Activated CD4-positive, alpha-beta T cell treated with anti-CD3 and anti-CD28 coated beads, Interleukin-2, Interleukin-6, amounts not matched to agents 100 ng/mL and 50 ng/mL, durations not matched to agents 16 hours and 8 hours (primary cell): ENCODE measurements at places on chromosomes 1 and 21.
A peak's percentile ranks its signal among the peaks of the same experiment; 100 is the strongest.

- DNase-seq, result no peak
These were observed 10.5 kb upstream of the RNF223 start for GRCh38 chr1:1084372-1085170.

- no peak for DNase-seq
These were observed 97.4 kb downstream of the PRDM2 start for GRCh38 chr1:13797397-13797796.

GRCh38 chr1:152479792-152480595 lies 30.6 kb upstream of the LCE5A start:
- DNase-seq, result peak; percentile 73

DNA sequence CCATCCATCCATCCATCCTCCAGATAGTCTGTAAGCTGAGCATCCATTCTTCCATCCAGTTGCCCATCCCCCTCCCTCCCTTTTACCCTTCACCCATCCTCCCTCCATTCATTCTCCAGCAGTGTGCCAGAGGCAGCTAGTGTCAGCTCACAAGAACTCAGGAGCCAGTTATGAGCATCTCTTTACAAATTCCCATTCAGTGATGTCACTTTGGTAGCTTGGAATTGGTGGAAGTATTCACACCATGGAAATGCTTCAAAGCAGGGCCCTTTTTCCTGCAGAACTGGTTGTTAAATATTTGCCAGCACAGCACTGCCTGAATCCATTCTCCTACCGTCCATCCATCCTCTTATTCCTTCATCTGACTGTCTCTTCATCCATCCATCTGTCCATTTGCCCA lies 72.5 kb downstream of the ARHGEF10L start:
- no peak for DNase-seq

GRCh38 chr1:113456967-113457366 lies 66.7 kb downstream of the MAGI3 start:
- no peak for DNase-seq

DNA sequence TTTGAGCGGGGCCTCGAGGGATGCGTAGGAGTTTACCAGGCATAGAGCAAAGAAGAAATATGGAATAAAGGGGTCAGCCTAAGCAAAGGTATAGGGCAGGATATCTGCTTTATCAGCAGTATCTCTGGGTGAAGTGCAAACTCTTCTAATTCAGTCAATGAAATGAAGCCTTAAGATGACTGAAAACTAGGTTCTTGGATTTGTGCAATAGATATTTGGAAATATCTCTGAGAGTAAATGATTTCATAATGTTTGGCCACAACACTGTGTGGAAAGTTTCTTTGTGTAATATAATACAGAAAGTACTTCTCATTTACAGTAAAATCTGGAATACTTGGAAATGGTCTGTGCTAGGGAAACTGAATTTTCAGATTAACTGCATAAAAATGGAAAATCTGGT lies 26.1 kb downstream of the KCNJ15 start:
- DNase-seq, result no peak

DNA sequence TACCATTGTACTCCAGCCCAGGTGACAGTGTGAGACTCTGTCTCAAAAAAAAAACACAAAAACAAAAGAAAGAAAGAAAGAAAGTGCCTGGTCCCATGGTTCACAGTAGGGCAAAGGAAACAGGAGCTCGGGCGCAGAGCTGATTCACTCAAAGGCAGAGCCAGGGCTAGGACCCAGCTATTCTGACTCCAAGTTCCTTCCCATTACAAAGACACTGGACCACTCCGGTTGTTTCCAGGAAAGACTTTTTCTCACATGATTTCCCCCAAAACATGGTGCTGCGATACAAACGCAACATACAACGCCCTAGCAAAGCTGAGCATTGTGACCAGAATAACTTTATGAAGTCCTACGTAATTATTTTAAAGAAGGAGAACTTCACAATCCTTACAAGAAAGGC lies 10.7 kb downstream of the ABCG1 start:
- DNase-seq, result no peak

GRCh38 chr1:50783286-50783685 lies 176.8 kb downstream of the FAF1 start:
- no peak for DNase-seq

- DNase-seq, result no peak
These were observed 52.2 kb downstream of the KIRREL1 start for GRCh38 chr1:158045639-158046038.

DNA sequence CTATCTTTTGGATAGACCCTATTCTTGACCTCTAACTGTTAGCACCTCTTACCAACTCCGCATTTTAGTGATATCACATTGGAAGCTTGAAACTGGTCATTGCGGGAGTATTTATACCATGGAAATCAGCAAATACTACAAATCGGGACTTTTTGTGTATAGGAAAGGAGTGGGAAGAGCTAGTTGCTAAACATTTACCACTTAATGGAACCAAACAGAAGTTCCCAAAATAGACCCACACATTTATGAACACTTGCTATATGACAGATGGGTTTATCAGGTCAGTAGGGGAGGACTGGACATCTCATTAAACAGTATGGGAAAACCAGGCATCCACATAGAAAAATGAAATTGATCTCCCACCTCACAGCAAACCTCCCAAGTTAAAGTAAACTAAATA lies 29.4 kb downstream of the PHC2 start:
- no peak for DNase-seq

DNA sequence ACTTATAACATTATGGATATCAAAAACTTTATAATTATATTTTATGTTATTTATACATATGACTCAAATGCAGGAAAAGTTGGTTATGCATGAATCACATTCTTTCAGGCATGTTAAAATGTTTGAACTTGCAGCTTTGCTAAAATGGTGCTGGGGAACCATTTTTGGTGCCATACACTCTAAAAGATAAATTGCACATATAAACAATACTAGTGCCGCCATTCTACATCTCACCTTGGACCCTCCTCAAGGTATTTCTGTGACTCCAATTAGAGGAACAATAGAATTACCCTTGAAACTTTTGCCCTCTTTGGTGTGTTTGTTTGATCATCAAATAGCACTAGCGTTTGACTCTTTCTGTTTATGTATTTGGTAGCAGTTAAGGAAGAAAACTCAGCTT lies 997 bp downstream of the PRKACB start:
- peak; percentile 37 for DNase-seq

GRCh38 chr1:193325771-193326170 lies 139.4 kb upstream of the B3GALT2 start:
- DNase-seq, result no peak

DNA sequence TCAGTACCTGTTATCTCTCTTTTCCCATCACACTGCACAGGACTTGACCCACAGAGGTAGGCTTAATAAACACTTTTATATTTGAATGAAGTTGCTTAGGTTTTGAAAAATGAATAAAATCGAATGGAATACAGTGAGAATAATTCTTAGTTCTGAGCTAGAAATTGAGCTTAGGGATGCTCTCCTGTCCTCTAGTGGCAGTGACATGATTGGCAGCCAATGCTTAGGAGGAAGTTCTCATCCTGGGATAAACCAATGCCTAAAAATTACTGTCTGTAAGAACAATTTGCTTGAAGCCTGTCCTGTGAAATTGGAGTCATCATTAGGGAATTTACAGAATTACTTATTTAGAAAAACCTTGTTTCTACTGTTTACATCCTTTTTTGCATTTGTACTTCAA lies 21.3 kb upstream of the CYP4X1 start:
- DNase-seq, result no peak

DNA sequence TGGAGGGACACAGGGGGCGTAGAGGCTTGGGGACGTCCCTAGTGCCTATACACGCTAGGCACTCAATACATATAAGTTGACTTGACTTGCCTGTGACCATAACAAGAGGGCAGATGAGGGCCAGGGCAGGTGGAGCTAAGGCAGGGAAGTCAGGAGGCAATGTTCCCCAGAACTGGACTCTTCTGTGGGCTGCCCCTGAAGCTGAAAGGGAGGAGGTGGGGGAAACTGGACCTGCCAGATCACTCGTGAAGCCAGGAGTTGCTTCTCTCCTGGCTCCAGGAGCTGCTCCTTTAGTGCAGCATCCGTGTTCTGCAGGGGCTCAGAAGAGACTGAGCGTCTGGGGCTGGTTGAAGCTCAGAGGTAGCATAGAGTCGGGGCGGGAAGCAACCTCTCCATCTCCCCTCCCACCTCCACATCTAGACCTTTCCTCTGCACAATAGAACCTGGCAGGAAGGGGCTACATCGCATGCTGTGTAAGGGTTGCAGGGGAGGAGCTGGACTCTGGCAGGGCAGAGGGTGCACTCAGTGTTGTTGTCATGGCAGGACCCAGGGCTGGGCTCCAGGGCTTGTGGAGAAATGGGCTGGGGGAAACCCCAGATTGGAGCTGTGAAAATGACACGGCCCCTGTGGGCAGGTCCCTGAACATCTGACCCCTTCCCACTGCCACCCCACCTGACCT lies 2.9 kb upstream of the SEMA4A start:
- no peak for DNase-seq

GRCh38 chr1:25516686-25517085 lies 26.7 kb upstream of the LDLRAP1 start:
- no peak for DNase-seq

DNA sequence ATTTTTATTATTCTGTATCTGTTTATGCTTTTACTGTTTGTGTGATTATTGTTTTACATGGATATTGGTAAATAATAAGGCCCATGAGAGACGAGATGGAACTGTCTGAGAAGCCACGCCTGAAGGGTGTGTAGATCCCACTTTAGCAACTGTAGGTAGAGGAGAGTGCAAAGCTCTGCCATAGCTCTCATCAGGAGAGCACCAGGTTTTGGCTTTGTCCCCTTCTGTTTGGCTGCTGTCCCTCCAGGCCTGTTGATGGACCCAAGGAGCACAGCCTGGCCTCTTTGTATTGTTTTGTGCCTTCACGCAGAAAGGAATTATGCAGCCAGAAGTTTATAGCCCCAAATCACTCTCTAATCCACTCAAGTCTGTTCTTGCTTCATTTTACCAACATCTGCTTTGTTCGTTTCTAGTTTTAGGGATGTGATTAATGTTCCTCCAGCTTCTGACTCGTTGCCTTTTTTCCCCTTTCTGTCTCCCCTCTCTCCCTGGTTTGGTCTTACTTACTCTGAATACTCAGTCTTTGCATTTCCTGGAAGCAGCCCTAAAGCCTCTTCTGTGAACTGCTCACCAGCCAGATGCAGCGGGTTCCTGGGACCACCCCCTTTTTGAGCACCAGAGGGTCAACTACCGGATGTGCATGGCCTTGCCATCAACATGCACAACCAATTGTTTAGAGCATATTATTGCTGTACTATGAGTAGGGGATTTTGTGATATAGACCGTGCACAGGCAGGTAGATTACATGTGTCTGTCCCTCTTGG lies 127.3 kb downstream of the HHAT start:
- no peak for DNase-seq

DNA sequence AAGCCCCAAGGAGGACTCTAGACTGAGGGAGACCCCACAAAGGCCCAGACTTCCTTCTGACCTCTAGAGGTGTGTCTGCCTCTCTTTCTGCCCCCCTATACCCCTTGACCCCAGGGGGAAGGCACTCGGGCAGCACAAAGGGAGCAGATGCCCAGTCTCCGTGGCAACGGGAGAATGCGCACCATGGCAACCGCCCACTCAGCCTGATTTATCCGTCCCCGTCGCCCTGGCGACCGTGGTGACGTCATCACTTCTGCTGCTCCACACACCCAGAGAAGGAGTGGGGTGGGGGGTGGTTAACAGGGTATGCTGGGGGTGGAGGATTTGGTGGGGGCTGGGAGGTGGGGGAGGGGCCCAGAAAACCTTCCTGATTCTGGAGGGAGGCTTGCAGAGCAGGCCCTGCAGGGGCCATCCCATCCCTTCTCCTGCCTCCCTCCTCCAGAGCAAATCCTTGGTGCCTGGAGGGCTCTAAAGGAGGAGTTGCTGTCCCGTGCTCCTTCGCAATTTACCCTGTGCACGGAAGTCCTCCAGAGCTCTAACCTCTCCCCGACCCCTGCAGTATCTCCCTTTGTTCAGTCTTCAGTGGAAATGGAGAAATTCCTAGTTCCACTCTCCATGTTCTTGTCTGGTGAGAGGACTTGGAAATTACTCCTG lies 6.3 kb downstream of the CELF3 start:
- DNase-seq, result peak; percentile 41

DNA sequence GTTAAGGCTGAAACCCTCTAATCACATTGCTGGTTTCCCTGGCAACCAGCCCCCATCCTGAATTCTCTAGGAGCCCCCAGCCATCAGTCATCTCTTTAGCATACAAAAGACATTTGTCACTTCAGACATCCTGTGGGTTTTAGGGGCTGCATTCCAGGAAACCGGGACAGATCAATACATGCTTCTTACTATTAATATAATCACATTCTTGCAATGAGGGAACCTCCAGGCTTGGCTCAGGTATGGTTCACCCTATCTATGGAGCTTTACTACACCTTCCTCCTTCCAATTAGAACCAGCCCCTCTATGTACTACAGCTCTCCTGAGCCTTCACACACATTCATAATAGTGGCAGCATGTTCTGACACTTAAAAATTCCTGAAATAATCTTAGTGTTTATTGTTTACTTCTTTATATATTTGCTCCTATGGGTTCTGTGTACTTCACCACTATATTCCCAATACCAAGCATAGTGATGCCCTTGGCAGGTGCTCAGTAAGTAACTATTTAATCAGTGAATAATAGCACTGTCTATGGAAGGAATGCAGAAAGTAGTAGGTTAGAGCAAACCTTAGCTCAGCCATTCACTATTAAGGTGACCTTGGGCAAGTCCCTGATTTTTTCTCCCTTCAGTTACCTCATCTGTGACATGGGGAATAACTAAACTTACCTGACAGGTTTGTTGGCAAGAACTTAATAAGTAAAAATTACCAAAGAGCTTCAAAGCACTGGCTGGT lies 59.6 kb downstream of the ZNF678 start:
- DNase-seq, result no peak
